T follicular helper cell (primary cell): ENCODE measurements at places on chromosomes 1 and 21.

DNA sequence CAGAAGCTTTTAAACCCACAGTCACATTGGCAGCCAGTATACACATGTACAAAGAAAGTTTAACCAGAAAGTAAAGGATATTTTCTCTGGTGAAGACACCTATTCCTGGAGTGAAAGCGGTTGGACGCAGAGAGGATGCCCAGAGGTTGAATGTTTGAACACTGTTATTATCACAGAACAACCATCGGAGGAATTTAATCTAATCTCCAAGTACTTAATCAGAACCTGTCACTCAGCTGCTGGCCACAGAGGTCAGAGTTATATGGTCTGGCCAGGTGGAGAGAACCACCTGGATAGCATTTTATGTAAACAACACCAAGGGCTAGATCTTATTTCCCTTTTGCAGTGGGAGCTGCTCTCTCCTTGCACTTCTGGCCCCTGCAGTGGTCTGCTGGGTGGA, 29.4 kb downstream of the SPATA46 start:
- DNase-seq = no peak

DNA sequence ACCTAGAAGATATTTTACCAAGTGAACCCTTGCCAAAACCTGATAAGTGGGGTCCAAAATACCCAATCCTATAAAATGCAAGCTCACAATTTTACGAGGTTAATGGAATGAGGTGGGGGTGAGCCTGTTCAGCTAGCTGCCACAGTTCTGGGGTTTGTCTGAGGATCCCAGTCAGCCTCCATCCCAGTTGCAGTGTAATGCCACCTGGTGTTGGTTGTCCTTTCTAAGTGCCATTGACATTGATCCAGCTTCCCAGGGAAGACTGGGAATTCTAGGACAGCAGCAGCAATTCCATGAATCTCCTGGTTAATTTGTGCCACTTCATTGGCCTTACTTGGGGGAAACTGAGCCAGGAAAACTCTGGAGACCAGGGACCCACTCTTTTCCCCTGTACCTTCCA, 298.3 kb downstream of the RWDD3 start:
- DNase-seq = no peak

GRCh38 chr1:23638786-23639241, 52.8 kb upstream of the RPL11 start:
- no peak for DNase-seq

- no peak for DNase-seq
Observed at GRCh38 chr1:50724626-50725286, 235.3 kb downstream of the FAF1 start.

GRCh38 chr21:16330082-16330907, 600.5 kb downstream of the USP25 start:
- DNase-seq = no peak
